ENCODE measurements at places on chromosomes 4 and X.

DNA sequence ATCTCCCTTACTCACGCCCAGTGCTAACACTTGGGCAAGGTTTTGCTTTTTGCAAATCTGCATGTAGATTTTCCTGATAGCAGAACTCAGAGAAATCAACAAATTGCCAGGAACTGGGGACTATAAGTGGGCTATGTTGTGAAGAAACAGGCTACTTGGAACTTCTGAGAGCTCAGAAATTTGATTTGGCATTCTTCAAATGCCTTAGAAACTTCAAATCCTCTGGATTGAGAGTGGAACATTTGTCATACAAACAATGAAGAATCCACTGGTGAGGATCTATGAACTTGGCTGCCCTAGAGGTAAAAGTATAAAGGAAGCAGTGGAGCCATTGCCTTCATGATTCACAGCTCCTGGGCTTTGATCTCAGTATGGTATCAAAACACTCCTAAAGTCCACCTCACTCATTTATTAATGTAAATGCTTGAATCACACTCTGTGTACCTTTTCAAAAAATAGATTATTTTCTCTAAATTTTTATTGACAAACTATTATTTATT lies 126.0 kb downstream of the GLRA3 start:
- DNase-seq = no peak

- DNase-seq = no peak
Measured at GRCh38 chr4:57418133-57418532, 307.9 kb upstream of the IGFBP7 start.

DNA sequence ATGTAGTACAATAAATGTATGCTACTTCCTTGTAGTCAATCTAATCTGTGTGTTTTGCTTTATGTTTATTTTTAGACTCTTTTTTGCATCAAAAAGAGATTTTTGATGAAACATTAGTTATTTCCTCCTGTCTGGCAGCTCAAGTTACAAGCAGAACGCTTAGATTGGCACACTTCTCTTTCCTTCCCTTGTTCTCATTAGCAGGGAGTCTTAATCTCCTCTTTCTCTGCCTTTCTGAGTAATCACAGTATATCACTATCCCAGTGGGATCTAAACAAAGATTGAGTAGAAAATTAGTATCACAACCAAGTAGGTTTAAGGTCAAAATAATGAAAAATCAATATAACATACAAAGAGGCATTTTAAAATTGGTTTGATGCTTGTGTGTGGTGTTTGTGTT lies 1192.6 kb downstream of the C4orf33 start:
- DNase-seq = no peak

DNA sequence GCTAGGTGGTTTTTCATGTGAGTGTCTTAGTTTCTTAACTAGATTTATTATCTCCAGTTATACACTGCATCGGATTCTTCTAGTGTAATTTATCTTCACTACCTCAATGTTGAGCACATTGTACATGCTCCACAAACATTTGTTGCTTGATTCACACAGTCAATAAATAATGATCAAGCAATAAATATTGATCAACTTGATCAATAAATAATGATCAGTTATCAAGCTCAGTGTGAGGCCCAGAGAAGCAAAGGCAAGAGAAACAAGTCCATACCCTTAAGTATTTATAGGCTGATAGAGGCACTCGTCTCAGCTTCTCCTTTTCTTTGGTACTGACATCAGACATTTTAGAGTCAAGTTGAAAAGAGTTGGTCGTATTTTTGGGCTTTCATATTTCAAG lies 5.1 kb upstream of the VBP1 start:
- no peak for DNase-seq

DNA sequence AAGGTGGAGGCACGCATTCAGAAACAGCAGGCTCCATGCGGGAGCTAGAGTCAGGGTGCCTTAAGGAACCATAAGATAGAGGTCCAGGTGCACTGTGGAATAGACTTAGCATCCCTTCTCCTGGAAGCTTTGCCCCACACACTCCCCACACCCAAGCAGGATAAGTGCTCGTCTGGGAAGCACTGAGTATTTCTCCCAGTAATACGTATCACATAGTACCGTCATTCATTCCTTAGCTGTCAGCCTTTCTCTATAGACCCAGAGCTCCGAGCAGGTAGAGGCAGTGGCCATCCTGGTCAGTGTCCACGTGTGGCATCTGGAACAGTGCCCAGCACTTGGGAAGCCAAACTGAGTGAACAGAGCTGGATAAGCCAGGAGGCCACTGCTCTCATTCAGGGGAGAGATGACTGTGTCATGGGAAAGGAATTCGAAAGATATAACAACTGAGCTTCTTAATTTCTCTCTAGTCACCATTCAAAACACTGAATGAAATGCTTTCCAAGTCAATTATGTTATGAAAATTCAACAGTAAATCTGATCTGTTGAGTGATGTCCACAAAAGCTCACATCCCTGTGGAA lies 9.9 kb downstream of the APBB2 start:
- no peak for DNase-seq

GRCh38 chr4:186621959-186622553 lies 66.7 kb upstream of the MTNR1A start:
- DNase-seq = no peak

- no peak for DNase-seq
Measured at GRCh38 chr4:66034262-66034661, 364.0 kb upstream of the EPHA5 start.

GRCh38 chrX:333611-334311 lies 15.2 kb upstream of the GTPBP6 start:
- no peak for DNase-seq

GRCh38 chrX:118493653-118494297 lies 1.8 kb upstream of the DOCK11 start:
- no peak for DNase-seq

- no peak for DNase-seq
Measured at GRCh38 chr4:77360451-77360850, 203.4 kb downstream of the CCNG2 start.

- no peak for DNase-seq
Measured at GRCh38 chrX:136115126-136115903, 32.0 kb upstream of the FHL1 start.

DNA sequence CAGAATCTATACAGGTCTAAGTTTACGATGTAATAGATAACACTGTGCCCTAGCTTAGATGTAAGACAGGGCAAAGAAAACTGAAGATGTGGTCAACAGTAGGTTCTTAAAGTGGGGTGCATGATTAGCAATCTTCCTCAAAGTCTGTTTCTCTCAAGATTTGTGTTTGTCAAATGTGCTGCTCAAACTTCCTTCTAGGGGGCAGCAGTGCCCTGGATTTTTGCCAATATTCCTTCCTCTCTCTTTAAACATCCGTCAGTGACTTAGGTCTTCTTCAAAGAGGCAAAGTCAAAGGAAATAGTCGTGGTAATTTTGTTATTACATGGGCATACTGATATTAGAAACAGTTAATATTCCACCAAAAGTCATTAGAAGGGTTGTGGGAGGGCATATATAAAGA lies 4.2 kb upstream of the PDHA2 start:
- DNase-seq = no peak

GRCh38 chr4:108060164-108060563 lies 70.5 kb downstream of the HADH start:
- DNase-seq = no peak

- no peak for DNase-seq
Measured at GRCh38 chrX:139831675-139832456, 101.0 kb downstream of the ATP11C start.

DNA sequence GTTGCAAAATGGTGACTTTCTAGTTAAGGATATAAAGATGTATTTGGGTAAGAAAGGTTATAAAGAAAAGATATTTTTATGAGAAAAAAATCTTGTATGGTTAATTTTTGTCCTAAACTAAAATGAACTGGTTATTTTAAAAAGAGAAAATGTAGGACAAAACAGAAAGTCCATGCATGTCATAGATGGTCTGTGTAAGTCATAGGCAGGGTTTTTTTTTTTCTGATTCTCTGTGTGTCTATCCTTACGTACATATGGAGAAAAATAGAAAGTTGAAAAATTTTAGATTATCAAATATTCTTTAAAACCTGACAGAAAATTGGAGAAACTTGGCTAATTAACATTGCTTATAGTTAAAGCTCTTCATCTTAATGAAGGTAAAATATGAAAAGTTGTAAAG lies 493.4 kb downstream of the IQCM start:
- DNase-seq = no peak

GRCh38 chrX:119870626-119871131 lies 854 bp downstream of the RNF113A start:
- no peak for DNase-seq

- no peak for DNase-seq
Measured at GRCh38 chr4:182179105-182179504, 64.1 kb upstream of the TENM3 start.

DNA sequence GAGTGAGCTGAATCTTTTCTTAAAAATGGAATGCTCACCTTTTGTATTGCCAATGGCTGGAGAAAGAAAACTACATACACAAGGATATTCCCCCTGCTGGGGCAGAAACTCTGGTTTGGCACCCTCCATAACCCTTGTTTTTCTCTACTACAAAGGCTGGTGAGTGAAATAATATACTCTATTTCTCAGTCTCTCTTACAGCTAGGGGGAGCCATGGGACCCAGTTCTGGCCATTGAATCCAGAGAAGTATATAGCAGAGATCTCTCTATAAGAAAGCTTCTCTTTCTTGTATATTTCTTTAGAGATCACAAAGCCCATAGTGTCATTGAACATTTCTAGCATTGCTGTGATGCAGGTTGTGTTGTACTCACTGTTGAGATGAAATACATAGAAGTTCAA lies 49.8 kb downstream of the SMPX start:
- no peak for DNase-seq

GRCh38 chr4:188262464-188262863 lies 123.2 kb downstream of the TRIML1 start:
- DNase-seq = no peak

DNA sequence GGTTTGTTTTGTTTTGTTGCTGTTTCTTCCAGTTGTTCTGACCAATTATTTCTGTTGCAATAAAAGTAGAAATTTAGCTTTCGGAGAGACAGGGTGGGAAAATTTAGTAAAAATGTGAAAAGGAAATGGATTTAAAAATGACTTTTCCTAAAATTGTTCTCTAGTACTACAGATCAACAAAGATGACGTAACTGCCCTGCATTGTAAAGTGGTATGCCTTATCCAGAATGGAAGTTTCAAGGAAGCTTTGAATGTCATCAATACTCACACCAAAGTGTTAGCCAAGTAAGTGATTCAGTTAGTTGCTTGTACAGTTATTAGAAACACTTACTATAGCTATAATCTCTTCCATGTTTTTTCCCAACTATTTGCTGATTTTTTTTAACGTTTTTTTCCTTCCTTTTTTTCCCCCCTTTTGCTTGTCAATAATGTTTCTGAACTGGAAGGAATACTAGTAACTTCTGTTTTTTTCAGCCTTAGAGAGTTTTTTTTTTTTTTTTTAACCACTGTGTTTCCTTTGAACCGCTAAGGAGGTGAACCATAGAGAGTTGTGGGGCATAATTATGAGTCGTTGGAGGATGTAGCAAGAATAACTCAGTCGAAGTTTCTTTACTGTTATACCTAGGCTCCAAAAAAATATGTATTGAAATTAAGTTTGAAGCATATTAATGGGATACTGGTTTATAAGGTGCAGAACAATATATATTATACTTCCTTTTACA lies 2.2 kb downstream of the SRP72 start:
- DNase-seq = no peak

All from stimulated activated CD8-positive, alpha-beta memory T cell treated with anti-CD3 and anti-CD28 coated beads, Interleukin-7, amount 100 ng/mL, for 24 hours (primary cell).